ENCODE measurements at places on chromosomes 12 and 14.

DNA sequence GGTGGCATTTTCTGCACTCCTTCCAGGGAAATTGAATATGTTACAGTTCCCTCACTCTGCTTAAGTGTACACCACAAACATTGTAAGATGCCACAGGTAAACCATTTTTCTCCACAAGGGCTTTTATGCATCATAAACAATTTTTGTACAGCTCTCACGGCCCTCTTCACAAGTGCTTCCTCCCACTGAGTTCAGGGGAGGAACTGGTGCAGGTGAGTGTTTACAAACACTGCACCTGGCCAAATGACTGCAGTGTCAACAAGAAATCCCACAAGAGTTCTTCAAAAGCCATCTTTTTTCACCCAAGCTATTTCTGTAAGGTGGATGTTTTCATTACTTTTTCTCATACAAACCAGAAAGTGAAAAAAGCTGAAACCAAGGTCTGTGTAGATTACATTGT lies 973.2 kb downstream of the AACS start:
- no peak for DNase-seq

DNA sequence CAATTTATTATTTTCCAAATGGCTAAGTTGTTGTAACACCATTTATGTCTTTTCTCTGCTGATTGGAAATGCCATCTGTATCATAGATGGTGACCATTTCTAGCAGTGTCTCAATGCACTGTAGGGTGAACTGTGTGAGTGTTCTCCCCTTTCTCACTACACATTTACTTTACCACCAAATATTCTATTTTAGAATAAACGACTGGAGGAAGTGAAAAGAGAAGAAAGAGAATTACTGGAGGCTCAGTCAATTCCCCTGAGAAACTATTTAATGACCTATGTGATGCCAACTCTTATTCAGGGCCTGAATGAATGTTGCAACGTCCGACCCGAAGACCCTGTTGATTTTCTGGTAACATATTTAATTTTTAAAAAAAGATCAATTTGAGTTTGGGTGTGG lies 15.5 kb upstream of the PAPOLA start:
- no peak for DNase-seq

- no peak for DNase-seq
Measured at GRCh38 chr12:93686572-93687356, 9.6 kb downstream of the CRADD start.

GRCh38 chr12:85558684-85559083 lies 277.5 kb downstream of the RASSF9 start:
- no peak for DNase-seq

GRCh38 chr14:56280843-56281242 lies 162.6 kb downstream of the PELI2 start:
- no peak for DNase-seq

DNA sequence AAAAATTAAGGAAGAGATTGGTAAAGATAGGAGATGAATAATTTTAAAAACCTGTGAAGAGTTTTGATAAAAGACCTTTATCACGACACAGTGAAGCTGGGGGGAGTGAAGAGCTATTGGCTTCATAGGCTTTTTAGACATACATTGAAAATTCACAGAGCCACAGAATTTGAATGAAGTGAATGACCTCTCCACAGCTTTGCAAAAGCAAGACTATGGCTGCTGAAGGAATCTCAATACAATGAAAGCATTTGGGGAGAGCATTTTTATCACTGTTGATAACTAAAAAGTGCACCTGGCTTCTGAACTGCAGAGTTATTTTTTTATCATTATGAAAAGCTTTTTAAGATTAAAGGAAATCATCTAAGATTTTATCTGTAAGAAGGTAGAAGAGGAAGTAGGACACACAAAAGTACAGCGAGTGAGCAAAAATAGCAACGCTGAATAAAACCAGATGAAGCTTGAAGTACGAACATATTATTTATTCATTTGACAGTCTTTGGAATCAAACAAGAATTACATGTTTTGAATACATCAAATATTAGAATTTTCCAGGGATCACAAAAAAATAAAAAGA lies 317.5 kb downstream of the KCNC2 start:
- no peak for DNase-seq

Data from H7 (cell line).